ENCODE measurements at places on chromosomes 2 and 18.

- DNase-seq, result peak; percentile 63
Measured at GRCh38 chr2:197255543-197255942, 55.0 kb downstream of the ANKRD44 start.

- peak; percentile 59 for DNase-seq
Measured at GRCh38 chr2:60484133-60484645, 69.3 kb downstream of the BCL11A start.

- no peak for DNase-seq
Measured at GRCh38 chr2:127085317-127085681, 21.7 kb downstream of the BIN1 start.

DNA sequence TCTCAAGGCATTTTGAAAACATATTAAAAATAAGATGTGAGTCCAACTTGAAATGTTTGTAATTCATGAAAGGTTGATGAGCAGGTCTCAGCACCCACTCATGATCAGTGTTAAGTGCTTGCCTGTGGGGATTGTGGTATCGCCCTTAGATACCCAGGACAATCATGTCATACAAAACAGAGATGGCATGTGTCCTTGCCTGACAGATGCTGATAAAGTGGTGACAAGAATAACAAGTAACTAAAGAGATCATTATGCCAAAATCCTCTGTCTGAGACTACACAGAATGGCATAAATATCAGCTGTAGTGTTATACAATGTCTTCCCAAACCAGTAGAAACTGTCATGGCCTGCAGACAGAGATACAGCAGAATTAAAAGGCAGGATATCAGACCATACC is 930.3 kb downstream of the SUCLG1 start:
- no peak for DNase-seq

- DNase-seq, result peak; percentile 72
Measured at GRCh38 chr2:63581298-63581961, 6.8 kb downstream of the WDPCP start.

GRCh38 chr2:20013126-20013849 is 820 bp upstream of the MATN3 start:
- DNase-seq, result no peak

DNA sequence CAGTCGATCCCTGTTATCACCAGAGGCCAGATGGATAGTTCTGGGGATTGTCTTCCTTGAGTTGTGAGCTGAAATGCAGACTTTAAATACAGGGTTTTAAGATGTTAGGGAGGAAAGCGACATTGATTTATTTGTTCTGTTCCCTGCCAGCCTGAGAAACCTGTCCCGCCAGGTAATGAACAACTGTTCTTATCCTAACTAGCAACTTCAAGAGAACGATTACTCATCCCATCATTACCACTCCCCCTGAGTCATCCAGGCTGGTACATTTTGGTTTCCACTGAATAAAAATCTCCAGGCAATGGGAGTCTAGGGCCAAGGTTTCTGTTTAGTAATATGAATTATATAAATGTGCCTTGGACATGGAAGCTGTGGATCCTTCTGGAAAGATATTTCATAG is 131.2 kb downstream of the LYPD6B start:
- no peak for DNase-seq

DNA sequence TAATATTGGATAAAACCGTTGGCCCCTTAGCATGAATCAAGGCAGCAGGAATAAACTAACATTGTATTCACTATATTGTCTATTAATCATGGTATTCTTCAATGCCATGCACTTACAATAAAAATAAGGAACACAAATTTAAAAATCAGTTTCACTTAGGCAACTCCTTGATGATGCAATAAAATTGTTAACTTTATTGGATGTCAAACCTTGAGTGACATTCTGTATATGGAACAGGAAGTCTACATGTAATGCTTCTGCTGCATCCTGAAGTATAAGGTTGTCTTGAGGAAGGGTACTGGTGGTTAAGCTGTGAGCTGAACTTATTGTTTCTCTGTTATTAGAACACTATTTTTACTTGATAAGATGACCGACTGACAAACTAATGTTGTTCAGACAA is 605.5 kb downstream of the SATB2 start:
- no peak for DNase-seq

DNA sequence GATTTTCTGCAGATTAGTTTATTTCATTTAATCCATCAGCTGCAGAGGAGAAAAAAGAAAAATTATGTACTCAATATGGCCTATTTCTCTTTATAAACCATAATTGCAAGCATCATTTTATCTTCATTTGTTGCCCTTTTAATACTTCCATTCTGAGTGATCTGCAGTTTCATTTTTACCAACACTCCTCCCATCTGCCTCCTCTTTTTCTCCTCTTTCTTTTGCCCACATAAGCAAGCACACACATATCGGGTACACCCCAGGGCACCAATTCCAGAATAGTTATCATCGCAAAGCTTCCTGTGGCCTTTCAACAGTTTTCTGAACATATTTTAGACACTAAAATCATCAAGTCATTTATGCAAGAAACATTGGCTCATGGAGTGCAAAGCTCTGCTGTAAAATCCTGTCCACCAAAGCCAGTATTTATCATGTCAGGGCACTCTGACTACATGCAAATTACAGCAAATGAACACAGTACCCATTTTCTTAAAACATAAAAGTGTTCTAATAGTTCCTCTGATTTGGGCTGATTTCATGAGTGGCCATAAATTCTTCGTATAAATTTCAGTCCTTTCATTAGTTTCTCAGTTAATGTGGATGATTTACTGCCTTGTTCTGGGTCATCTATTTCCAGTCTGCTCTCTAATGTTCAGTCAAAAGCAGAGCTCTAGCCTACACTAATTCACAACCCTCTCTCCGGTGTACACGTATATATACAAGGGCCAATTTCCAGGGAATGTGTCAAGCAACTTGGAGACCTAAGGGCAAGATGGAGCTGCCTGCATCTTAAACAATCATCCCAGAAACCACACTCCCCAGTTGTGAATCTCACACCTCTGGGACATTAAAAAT is 281.3 kb downstream of the STK39 start:
- DNase-seq, result no peak

DNA sequence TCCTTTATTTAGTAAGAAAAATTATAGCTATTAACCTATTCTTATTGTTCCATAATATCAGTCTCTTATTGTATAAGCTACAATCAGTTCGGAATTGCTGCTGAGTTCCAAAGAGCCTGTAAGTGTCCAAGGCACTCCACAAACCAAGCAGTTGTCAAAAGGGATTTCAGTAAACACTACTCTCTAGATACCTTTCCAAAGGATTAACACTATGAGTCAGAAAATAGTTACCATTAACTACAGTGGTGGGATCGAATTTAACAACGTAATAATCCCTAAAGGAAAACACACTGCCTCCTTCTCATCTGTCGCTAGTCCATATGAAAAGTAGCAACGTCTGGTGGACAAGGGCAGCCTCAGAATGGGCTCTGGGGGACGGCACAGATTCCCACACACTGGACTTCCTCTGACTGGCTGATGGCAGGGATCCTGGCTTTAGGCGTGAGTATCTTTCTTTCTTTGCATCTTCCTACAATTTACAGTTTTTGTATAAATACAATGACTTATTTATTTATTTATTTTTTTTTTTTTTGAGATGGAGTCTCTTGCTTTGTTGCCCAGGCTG is 8.8 kb downstream of the TGFBRAP1 start:
- no peak for DNase-seq

GRCh38 chr2:14125624-14126293 is 506.8 kb upstream of the LRATD1 start:
- DNase-seq, result no peak

GRCh38 chr2:95391641-95392310 is 10.7 kb upstream of the FAHD2A start:
- DNase-seq, result no peak

DNA sequence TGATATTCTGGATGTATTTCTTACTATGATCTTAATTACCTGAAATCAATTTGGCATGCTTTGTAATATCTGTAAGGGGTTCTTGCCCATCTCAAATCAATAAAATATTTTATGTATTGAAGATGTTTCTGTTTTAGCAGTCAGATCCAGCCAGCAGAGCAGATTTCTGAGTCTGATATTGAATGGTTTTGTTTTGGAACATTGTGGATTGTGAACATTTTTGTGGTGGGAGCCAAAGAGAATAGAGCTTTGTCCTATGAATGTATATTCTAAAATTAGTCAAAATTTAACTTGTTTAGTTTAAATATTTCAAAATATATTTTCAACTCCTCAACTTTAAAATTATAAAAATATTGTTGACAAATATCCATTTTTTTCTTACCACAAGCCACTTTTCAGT is 197.0 kb downstream of the UBE2E3 start:
- DNase-seq, result peak; percentile 7

GRCh38 chr18:77132369-77133050 is at the start of gene MBP:
MBP (minus strand) TSS chr18:77132783; CDS start chr18:77105261, 27,522 bp downstream.
- DNase-seq, result no peak

DNA sequence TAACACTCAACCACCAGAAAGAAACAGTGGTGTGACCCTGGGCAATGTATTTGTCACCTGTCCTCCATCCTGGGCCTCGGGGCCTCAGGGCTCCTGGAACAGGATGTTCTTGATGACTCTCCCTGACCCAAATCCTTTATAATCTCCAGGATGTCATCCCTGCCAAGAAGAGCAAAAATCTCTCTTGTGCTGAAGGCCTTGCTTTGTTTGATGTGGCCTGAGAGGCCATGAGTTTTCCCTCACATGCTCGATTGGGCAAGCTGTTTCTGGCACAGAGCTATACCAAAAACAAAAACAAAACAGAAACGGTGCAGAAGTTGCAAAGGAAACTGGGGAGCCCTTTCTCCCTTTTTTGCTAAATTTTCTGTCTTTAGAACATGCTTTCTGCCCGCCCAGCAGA is 35.7 kb upstream of the ST3GAL5 start:
- peak; percentile 92 for DNase-seq

- DNase-seq, result no peak
Measured at GRCh38 chr18:76972241-76972640, 149.9 kb downstream of the ZNF236 start.

- peak; percentile 70 for DNase-seq
Measured at GRCh38 chr2:228048838-228049490, 132.5 kb downstream of the SPHKAP start.

- DNase-seq, result no peak
Measured at GRCh38 chr2:232410238-232410900, 3.7 kb downstream of the ALPG start.
